Head of caudate nucleus (tissue), 42 donors: ENCODE measurements at places on chromosomes 7 and 10.

DNA sequence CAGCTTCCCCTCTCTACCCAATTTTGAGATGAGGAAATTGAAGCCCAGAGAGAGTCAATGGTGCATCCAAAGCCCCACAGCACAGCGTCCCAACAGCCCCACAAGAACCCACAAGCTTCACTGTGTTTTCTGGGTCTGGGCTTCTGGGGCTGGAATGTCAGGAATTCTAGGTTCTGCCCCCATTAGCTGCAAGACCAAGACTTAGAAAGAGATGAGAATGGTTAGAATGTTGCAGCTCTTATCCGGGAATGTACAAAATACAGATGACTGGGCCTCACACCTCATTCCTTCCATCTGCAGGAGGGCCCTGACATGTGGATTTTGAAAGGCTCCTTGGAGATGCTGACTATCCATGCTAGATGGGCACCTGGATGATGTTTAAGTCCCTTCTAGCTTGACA, 6.0 kb upstream of the SGPL1 start:
- DNase-seq: no peak

DNA sequence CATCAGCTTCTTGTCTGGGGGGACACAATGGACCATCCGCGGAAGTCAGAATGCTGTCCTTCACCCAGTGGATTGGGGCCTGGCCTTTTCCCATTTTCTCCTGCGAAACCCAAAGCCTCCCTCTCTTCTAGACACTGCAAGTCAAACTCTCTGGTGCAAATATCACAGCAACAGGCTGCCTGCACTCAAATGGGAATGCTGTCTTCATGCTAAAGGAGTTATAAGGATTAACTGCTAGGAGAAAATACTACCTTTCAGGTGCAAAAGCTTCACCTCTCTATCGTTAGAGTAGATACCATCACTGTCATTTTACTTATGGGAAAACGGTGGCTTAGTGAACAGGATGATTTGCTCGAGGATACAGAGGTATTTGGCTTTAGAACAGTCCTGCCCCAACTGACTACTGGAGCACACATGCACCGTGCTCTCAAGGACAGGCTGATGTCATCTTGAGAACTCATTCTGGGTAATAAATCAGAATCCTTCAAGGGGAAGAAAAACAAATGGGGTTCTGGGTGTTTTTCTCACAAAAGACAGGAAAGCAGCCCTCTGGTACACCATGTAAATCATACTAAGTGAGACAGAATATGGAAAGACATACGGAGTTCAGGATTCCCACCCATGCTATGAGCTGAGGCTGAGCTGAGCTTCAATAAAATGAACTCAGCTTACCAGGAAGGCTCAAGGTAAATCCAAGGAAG, 100.9 kb downstream of the SAMD9 start:
- no peak for DNase-seq

GRCh38 chr10:28891058-28891713, 213.9 kb downstream of the BAMBI start:
- DNase-seq: no peak

GRCh38 chr10:120963594-120964220, 112.5 kb downstream of the WDR11 start:
- no peak for DNase-seq

GRCh38 chr10:92082583-92083280, 159.2 kb downstream of the BTAF1 start:
- no peak for DNase-seq

- no peak for DNase-seq
Measured at GRCh38 chr10:287026-287709, 151.9 kb downstream of the ZMYND11 start.

- DNase-seq: no peak
Measured at GRCh38 chr7:94923412-94923811, 16.0 kb downstream of the PPP1R9A start.

DNA sequence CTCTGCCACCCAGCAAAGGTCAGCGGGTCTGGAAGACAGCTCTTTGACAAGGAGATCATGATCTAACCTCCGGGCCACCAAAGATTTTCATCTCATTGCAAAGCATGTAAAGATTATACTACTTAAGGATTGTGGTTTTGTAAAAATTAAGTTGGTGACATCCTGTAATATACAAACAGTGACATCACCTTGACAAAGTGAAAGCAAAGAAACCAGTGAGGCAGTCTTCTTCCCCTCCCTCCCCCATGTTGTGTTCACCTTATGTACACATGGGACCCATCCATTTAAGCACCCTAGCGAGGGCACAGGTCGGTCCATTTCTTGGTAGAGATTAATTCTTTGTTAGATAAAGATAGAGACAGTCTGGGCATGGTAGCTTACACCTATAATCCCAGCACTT, 3.9 kb downstream of the MDH2 start:
- DNase-seq: no peak

GRCh38 chr7:101743241-101743994, 74.0 kb upstream of the CUX1 start:
- DNase-seq: peak; percentile 19

DNA sequence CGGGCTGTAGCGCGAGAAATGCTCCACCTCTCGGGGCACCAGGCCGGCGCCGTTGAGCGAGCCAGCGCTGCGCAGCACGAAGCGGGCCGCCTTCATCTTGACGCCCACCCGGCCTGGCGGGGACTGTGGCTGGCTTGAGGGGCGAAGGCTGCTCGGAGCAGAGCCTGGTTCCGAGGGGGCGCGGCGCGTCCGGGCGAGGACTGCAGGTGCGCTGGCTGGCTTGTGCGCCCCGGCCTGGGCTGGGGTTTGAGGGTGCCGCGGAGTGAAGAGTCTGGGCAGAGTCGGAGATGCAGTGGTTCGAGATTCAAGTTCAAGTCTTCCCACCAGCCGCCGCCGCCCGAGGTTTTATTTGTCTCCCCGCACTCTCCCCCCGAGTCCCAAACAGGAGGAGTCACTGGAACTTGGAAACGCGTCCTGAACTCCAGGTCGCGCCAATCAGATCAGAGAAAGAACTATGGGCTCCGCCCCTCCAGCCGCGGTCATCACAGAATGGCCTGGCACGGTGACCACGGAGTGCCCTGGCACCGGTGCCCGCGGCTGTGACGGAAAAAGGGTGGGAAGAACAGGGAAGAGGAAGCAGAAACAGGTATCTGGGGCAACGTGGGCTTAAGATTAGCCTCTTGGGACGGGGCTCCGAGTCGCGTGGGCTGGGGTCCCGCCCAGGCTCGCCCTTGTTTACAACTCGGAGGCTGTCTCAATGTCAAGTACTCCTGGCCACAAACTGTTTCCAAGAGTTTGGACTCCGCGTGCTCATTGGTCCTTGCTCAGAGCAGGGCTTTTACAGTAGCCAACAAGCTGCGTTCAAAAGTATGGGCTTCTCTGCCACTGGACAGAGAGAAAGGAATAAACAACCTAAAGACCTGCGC, at the start of gene PDK4:
Gene PDK4, minus strand, starts transcription at position 319 of the 866 bp plus-strand sequence. Its CDS starts 223 bp downstream, at position 96.
- peak; percentile 96 for DNase-seq

DNA sequence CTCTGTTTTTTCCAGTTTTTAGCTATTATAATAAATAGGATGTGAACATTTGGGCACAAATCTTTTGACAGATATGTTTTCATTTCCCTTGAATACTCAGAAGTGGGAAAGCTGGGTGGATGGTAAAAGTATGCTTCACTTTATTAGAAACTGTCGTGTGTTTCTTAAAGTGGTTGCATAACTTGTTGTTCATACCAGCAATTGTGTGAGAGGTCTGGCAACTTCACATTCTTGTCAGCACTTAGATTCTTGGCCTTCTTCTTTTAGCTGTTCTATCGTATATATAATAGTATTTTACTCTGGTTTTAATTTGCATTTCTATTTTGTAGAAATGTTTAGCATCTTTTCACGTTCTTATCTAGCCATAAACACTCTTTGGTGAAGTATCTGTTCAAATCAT, 894.4 kb downstream of the KCNMA1 start:
- DNase-seq: no peak

GRCh38 chr7:66443946-66444345, 184.7 kb upstream of the KCTD7 start:
- no peak for DNase-seq

GRCh38 chr10:77208684-77209256, 428.8 kb downstream of the KCNMA1 start:
- DNase-seq: peak; percentile 30

- DNase-seq: no peak
Measured at GRCh38 chr7:39539816-39540215, 26.4 kb upstream of the YAE1 start.

DNA sequence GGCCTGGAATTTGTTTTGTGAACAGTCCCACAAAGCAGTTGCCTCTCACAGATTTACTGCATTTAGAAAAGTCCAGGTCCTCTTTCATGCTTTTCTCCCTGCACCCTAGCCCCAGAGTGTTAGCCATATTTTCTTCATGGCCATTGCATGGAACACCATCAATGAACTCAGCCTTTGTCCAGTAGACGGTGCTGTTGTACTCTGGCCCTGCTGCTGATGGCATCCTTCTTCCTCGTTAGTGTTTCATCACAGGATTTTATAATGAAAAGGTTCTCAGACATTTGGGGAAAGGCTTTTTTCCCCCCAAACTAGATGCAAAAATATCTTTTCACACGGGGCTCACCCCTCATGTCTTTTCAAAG, 93.0 kb upstream of the SLC25A13 start:
- DNase-seq: peak; percentile 60

- DNase-seq: no peak
Measured at GRCh38 chr10:119466655-119467054, 75.9 kb downstream of the RGS10 start.

DNA sequence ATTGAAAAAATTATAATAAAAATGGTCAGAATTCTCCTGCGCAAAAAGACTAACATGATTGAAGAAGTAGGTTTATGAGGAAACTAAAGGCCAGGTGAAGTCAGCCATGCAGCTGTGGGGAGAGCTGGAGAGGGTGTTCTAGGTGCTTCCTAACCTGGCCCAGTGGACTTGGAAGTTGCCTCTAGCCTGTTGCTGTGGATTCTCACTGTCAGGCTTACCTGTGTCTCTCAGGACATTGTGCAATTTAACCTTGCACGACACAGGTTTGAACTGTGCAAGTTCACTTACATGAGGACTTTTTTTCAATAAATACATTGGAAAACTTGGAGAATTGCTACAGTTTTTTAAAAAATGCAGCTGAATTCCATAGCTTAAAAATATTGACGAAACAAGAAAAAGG, 266.4 kb downstream of the CXCL12 start:
- no peak for DNase-seq

GRCh38 chr7:149822353-149822943, 15.7 kb upstream of the ZNF862 start:
- no peak for DNase-seq

DNA sequence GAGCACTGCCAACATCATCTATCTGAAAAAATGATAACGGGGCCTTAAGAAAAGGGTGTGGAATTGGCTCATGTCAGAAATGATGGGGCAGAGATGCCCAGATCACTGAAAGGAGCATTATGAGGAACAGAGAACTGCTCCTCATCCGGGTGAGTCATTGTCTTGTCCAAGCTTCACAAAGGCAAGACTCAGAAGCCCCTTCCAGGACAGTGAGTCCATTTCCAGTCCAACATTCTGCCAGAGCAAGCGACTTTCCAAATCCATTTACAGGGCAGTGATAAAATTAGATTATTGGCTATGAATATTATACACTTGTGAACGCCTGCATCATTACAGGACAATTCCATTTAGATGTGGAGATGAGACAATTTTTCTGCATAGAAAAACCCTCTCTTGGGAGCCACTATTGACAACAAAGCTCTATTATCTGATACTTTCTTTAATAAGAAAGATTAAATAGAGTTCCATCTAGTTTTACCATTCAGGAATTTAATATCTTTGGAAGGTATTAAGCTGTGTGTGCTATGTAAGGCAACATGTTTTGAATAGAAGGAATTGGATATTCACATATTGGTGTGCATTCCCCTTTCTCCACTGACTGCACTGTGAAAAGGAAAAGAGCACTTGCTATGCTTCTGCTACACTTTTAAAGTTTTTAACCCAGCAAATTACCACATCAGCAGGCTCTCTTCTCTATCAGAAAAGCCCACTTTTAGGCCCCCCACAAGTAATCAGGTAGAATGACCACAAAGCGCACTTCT, 159.6 kb downstream of the NRP1 start:
- no peak for DNase-seq

GRCh38 chr7:150502519-150502918, 12.2 kb upstream of the GIMAP7 start:
- no peak for DNase-seq

GRCh38 chr7:139995017-139995915, 67.5 kb downstream of the PARP12 start:
- DNase-seq: peak; percentile 84

- DNase-seq: no peak
Measured at GRCh38 chr7:14085901-14086300, 96.4 kb upstream of the ETV1 start.

GRCh38 chr10:25738776-25739175, 195.3 kb upstream of the MYO3A start:
- no peak for DNase-seq

GRCh38 chr7:43516581-43517342, 66.1 kb upstream of the STK17A start:
- DNase-seq: no peak

- peak; percentile 48 for DNase-seq
Measured at GRCh38 chr10:77637532-77638320, at the start of gene KCNMA1. KCNMA1 (minus strand) TSS chr10:77637808.

- DNase-seq: no peak
Measured at GRCh38 chr10:21929070-21929469, 74.5 kb downstream of the DNAJC1 start.

DNA sequence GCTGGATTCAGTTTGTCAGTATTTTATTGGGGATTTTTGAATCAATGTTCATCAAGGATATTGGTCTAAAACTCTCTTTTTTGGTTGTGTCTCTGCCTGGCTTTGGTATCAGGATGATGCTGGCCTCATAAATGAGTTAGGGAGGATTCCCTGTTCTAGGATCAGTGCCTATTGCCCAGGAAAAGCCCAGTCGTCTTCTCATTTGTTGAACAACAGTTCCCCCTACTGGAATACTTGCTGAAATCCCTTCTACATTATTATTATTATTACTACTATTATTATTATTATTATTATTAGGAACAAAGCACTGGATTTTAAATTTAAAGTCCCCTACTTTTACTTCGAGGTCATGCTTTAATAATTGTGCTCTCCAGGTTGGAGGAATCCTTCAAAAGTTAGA, 528.9 kb downstream of the MAGI2 start:
- no peak for DNase-seq

DNA sequence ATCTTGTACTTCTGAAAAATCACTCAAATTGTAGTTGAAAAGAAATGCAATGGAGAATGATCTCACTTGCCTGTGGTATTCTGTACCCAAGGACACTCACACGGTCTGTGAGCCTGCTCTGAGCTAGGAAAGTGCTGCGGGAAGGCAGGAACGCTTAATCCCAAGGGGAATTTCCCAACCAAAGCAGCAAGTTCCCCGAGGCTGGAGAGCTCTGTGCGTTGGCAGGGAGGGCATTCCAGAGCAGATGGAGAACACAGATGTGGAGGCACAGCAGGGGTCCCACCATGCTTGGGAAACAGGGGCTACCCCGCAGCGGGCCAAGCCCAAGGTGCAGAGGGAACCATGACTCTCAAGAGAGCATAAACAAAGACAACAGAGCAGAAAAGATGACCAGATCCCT, 13.6 kb downstream of the SVIL start:
- no peak for DNase-seq

DNA sequence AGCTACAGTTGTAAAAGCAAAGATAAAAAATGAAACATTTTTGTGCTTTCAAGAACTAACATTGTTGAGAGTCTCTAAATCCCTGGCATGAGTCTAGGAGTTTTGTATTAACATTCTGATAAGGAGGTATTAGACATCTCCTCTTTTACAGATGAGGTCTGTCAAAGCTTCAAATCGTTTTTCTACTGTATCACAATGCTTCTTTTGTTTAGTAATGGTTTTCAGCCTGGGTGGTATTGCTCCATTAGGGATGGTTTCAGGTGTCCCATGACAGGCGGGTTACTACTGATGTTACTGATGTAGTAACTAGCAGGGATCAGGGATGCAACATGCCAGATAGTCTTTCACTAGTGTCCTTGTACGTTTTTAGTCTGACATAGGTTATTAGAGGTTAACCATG, 27.4 kb downstream of the STAM start:
- no peak for DNase-seq
